ENCODE measurements at places on chromosomes 13 and 19.

- DNase-seq: no peak
Observed at GRCh38 chr19:19550972-19551852, 13.1 kb downstream of the CILP2 start.

DNA sequence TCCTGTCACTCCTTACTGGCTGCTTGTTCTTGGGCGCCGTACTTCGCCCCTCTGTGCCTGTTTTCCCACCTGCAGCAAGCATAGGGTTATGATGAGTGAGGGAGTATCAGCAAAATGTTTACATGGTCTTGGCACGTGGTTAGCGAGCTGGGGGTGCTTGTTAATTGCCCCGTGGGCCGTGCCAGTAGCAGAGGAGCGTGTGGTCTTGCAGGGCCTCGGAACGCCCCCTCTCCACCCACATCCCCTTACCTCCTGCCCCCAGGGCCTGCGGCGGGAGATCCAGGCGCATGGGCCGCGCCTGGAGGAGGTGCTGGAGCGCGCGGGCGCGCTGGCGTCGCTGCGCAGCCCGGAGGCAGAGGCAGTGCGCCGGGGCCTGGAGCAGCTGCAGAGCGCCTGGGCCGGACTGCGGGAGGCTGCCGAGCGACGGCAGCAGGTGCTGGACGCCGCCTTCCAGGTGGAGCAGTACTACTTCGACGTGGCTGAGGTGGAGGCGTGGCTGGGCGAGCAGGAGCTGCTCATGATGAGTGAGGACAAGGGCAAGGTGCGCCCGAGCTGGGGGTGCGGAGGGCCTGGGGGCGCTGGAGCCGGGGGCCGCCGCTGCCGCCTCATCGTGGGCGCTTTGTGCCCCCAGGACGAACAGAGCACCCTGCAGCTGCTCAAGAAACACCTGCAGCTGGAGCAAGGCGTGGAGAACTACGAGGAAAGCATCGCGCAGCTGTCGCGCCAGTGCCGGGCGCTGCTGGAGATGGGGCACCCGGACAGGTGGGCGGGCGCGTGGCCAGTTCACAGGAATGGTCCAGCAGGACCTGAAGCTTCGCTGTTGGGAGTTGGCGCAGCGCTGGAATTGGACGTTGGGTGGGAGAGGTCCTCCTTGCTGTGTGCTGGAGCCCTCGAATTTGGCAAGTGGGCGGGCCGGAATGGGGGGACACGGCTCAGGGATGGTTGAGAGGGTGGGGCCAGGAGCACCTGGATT is 22.5 kb upstream of the SHKBP1 start:
- no peak for DNase-seq

DNA sequence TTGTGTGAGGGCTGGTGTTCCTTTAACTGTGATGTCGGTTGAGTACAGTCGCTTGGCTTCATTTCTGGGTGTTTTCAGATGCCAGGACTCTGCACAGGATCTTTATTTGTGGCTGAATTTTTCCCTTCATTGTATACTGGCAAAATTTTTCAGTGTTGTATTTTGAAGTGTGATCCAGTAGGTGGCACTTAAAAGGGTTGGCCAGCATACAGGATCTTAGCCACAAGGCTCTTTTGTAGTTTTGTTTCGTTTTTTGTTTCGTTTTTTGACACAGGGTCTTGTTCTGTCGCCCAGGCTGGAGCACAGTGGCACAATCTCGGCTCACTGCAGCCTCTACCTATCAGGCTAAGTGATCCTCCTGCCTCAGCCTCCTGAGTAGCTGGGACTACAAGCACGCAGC is 8.7 kb downstream of the FCAR start:
- DNase-seq: no peak

GRCh38 chr13:110643768-110644421 is 28.6 kb downstream of the NAXD start:
- DNase-seq: no peak

DNA sequence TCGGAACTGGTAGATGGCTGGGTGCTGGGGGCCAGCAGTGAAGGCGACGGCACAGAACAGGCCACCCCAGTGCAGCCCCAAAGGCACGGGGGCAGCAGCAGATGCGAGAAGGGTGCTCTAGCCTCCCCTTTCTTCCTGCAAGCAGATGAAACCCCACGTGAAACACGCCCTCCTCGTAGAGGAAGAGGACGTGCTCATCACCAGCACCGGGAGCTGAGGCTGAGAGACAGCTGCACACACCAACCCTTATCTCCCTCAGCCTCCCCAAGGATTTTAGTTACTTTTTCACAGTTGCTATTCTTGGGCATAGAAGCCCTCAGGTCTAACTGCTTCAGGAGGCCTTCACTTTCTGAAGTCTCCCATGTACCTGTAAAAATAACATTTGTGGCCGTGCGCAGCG is 11.9 kb downstream of the ZNF787 start:
- DNase-seq: no peak

DNA sequence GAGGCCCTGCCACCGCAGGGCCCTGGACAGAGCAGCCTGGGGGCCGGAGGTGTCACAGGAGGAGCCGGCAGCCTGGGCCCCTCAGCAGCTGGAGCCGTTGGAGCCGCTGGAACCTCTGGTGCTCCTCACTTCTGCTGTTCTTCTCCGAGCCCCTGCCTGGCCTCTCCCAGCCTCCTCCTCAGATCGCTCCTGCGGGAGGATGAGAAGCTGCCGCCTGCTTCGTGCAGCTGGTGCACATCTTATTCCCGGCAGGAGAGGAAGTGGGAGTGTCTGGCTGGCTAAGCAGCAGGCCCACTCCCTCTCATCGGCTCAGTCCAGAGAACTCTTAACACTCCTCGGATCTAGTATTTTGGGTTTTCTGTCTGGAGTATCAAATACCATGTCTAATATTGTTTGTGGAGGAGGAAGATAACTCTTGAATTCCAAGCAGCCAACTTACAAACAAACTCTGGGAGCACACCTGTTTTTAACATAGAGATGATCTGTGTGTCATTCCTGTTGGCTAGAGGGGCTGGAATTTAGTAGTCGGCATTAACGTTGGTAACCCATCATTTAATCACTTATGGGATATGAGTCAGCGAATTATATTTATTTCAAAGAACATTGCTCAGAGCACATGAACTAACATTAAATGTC is 37.1 kb upstream of the RNF113B start:
- DNase-seq: no peak

GRCh38 chr19:46472592-46472991 is 1.2 kb upstream of the PNMA8A start:
- no peak for DNase-seq

DNA sequence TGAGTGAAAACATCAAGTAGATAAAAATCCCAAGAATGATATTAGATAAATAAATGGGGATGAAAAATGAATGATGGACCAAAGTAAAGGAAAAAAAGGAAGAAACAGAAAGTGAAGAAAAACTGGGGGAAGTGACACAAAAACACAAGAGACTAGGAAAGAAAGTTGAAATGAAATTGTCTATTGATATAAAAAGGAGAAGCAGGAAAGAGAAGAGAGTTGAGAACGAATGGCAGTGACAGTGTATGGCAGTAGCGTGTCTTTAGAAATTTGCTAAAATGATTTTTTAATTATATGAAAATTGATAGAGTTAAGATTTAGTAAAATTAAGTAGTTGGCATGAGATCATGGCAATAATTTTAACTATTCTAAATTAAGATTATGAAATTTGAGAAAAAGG is 36.3 kb upstream of the SGCG start:
- DNase-seq: no peak

DNA sequence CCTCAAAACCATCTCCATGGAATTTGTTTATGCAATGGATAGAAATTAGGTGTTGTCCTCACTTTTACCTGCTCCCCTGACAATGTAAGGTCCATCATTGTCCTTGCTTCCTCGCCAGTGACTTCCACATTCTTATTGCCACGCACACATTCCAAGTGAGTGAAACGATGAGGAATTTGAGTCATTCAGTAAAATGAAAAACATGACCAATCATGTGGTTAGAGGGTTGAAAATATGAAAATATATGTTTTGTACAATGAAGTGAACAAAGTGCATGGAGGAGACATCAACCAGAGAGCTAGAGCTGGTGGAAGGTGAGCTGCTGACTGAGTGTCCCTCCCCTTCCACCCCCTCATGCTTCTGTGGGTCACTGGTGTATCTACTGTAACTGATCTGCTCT is 91.7 kb downstream of the ATP8A2 start:
- DNase-seq: no peak

GRCh38 chr19:48248081-48248833 is 7.5 kb downstream of the CARD8 start:
- no peak for DNase-seq

DNA sequence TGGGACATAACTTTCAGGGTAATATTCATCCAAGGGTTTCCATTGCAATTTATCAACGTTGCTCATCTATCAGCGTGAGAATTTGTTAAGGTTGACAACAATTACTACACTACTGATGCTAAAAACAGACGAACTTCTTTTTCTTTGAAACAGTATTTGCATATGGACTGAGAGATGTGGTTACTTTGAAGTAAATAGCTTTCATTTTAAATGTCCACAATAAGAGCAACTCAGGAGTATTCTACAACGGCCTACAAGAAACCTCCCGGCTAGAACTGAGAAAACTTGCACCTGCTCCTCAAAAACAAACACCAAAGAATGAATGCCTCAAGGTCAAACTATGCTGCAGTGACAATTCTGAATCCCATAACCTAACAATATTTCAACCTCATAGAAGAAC is 238.4 kb downstream of the IRS2 start:
- no peak for DNase-seq

DNA sequence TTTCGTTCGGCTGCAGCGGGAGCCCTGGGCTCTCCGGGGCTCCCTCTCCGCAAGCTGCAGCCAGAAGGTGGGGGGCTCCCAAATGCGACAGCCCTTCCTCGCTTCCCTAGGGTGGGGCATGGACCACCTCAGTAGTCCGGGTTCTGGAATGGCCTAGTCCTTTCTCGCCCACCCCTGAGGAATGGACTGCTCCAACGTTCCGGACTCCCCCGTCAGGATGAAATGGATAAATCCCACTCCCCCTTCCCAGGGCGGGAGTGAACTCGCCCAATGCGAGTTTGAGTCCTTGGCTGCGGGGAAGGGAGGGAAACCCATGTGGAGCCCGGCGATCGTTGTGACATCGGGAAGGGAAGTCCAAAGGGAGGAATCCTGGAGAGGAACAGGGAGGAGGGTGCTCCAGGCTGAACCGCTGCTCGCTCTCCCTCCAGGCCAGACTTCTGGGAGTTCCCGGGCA is 5.5 kb downstream of the HRC start:
- no peak for DNase-seq

DNA sequence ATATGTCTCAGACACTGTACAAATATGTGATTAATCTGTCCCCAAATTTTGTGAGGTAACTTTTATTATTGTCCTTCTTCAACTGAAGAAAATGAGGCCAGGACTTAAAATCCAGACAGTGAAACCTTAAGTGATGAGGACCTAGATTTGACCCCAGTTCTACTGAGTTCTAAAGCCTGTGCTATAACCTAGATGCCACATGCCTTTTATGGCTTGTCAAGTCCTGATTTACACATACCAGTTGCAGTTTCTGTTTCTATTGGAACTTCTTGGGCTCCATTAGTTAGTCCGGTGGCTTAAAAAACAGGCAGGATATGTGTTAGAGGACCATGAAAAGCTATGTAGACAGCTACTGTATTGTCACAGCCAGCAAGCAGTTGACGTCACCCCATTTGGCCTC is 436.5 kb upstream of the KLHL1 start:
- no peak for DNase-seq

DNA sequence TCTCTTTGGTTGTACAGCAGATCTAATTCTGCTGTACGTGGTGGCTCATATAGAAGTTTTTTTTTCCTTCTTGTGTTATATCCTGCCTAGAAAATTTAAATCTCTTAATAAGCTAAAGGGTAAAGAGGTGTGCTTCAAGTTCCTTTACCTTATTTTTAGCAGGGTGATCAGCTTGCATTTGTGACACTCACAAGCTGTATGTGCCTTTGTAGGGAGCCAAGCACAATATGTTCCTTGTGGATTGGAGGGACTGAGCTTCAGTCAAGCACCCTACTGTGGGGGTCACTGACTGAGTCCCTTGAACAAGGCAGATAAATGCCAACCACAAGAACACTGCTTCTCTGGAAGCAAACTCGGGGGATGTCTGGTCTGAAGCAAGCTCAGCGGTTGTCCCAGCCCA is 12.6 kb upstream of the ERICH6B start:
- no peak for DNase-seq

DNA sequence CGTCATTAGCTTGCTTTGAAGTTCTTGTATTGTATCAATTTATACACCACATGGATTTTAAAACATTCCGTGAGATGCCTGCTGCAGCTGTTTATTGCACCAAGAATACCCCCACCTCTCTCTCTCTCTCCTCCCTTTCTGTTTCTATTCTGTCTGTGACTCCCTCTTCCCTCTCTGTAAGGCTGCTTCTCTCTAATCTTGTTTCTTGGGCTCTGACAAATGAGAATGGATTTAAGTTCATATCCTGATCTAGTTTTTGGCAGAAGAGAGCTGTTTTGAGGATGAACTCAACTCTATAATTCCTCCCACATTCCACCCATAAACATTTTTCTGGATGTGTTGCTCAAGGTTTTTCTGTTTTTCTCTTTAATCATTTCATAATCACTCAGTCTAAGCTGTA is 144.3 kb upstream of the FRY start:
- DNase-seq: no peak

DNA sequence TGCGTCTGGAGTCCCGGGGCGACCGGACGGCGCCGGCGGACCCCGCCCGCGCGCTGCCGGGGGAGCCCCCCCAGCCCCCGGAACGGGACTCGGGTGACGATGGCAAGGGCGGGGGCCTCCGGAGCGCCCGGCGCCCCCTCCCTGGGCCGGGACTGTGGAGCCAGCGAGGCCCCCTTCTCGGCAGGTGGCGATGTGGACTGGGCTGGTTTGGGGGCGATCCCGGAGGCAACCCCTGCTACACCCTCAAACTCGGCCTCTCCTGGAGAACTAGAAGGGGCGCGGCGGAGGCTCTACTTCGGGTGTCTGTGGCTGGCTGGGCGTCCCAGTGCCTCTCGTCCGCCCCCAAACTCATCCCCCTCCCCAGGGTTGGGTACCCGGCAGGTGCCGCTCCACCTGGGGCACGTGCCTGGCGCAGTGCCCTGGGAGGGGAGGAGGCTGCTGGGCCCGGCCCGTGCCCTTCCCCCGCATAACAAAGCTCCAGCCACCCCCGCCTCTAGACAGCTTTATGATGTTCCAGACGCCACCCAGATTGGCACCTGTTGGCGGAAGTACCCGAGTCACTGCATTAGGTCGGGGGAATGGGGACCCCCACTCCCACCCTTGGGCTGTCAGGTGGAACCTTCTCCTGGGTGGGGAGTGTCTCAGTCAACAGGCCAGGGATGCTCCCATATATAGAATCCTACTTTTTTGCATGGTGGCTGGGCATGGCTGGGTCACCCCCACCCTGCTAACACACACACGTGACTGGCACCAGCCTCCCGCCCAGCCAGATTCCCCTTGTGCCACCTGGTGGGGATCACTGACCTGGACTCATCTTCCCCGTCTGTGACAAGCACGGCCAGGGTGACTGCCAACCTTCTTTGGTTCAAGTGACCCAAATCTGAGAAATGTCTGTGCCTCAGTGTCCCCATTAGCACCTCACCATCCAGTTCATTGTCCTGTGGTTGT is 722 bp downstream of the PKN1 start:
- no peak for DNase-seq
